Iris pigment epithelial cell (primary cell): ENCODE measurements at places on chromosomes 2 and 18.

DNA sequence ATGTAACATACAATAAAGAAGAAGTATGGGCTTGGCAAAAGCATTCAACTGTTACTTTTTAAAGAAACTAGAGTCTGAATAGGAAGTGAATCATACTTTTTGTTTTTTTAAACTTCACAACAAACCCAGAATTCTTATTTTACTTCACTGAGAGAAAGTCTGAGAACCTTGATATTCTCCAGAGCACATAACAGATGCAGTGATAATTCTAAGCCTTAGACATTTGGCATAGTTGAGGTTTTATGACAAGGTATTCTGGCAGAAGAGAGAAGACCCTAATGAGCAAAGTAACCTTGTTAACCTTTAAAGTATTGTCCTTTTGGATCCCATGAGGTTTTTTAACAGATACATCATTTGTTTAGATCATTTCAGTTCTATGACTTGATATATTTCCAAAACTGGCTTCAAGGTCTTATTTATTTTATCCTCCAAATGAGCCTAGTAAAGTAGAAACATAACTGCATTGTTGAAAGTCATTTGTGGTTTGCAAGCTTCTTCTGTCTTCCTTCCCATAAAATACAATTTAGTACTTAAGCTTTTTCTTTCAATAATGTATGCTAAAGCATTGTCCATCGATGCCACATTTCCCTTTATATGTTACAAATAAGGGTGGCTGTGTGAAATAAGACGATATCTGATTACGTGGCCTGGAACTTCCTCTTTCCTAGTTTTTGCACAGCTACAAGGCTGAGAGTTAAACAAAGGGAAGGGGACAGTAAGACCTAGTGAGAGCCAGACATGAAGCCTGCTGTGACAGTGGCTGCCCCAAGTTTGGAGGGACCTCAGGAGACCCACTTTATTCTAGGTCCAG is 86.1 kb upstream of the ITPRID2 start:
- peak; percentile 75 for DNase-seq

- peak; percentile 44 for DNase-seq
Measured at GRCh38 chr2:108630567-108631405, 88.5 kb upstream of the RANBP2 start.

DNA sequence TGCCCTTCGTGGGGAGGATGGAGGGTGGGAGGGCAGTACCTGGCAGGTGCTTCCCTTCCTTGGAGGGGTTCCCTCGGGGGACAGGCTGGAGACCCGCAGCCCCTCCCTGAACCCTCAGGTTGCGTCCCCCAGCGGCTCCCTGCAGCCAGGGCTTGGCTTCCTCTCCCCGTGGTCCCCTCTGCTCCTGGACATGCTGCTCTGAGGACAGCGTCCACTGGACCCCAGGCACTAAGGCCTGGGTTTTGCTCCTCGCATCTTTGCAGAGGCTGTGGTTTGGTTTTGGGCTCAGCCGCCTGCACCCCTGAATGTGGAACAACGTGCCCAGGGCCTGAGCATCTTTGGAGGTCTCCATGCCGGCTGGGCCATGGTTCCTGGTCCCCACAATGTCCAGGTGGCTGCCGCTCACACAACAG is 133.5 kb downstream of the PTGR3 start:
- no peak for DNase-seq

DNA sequence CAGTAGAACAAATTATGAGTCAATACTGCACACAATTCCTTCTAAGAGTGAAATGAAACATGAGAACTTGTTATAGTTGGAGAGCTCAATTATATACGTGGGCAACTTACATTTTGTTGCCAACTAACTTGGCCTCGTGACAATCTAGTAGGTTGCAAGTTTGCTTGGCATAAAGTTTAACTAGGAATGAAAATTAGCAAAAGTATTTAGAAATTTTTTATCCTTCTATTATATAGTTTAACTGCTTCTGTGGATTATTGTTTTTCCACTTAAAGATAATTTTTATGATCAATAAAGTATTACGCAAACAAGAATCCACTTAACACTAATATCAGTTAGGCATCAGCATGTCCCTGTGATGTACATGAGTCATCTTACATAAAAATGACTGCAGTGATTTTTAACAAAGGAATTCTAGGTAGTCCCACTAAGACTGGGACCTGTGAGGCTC is 41.1 kb downstream of the FAM124B start:
- no peak for DNase-seq

GRCh38 chr2:45494275-45494977 is 116.6 kb downstream of the SRBD1 start:
- peak; percentile 74 for DNase-seq

- DNase-seq = no peak
Measured at GRCh38 chr2:37892436-37893114, 32.5 kb upstream of the RMDN2 start.

- peak; percentile 99 for DNase-seq
Measured at GRCh38 chr2:33134086-33134771, 187.5 kb downstream of the LTBP1 start.

- peak; percentile 1 for DNase-seq
Measured at GRCh38 chr18:54389143-54389505, 31.4 kb downstream of the C18orf54 start.

- DNase-seq = peak; percentile 57
Measured at GRCh38 chr18:34122724-34123334, 101.9 kb downstream of the NOL4 start.

GRCh38 chr18:50727721-50728471 is 91.9 kb downstream of the MRO start:
- no peak for DNase-seq

DNA sequence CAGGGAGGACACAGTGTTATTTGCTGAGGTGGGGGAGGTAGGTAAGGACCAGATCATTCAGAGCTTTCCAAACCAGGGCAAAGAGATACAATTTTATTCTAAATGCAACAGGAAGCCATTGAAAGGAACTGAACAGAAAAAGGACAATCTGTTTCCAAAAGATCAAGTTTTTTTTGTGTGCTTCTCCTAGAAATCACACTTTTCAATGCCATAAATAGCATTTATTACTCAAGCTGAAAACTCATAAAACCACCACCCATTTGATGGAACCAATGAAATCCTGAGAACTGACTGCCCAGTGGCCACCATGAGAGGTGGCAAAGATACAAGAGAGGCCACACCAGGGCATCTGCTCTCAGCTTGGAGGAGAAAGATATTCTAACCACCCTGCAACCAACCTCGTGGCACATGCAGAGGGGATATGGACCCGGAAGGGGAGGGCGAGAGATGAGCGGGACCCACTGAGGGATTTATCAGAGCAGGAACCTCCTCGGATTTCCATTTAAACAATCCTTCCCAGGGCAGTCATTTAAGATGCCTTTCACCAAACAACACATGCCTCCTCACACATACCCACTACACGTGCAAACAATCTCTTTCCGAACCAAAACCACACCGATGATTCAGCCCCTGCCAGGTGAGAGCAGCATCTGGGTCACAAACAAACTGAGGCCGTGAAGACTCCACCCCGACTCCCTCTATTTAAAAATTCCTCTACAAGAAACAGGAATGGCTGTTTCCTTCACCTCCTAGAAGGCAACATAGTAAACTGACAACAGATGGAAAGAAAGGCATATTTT is 8.8 kb downstream of the CYB5A start:
- no peak for DNase-seq

DNA sequence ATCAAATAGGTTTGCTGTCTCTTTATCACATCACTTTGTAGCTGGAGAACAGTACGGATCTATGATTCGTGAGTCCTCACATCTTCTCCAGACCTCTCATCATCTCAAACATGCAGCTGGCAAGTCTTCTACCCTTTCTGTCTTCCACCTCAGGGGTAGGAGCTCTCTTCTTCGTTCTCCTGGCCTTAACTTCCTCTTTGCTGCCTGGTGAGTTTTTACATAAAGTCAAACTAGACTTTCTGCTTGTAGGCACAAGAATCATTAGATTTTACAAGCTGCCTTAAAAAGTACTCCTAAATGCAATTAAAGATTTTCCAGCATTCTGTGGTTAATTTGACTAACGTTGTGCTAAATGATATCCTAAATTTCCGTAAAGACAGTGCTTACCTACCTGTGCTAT is 43.7 kb upstream of the TANK start:
- no peak for DNase-seq
